ENCODE measurements at places on chromosomes 1 and 21.

DNA sequence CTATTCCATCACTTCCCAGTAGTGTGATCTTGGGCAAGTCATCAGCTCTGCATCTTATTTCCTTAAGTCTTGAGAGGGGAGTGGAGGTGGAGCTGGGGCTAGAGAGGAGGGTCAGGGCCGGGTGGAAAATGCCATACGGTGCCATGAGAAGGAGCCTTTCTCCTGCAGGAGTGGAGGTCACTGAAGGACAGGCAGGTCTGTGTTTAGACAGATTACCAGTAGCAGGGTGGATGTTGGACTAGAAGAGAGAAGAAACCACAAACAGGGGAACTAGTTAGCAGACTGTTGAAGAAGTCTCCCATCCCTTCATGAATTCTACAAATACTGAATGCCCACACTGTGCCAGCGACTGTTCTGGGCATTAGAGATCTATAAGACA lies 13.9 kb upstream of the CPT2 start:
- no peak for DNase-seq

DNA sequence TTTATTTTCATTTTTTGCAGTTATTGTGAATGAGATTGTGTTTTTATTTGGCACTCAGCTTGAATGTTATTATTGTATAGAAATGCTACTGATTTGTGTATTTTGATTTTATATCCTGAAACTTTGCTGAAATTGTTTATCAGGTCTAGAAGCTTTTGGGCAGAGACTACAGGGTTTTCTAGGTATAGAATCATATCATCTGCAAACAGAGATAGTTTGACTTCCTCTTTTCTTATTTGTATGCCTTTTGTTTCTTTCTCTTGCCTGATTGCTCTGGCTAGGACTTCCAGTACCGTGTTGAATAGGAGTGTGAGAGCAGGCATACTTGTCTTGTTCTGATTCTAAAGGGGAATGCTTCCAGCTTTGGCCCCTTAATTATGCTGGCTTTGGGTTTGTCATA lies 27.3 kb downstream of the ZNF691 start:
- no peak for DNase-seq

- DNase-seq, result no peak
These were observed 3.2 kb upstream of the NADK start for GRCh38 chr1:1781526-1781903.

GRCh38 chr21:24276204-24276603 lies 1331.1 kb downstream of the MRPL39 start:
- no peak for DNase-seq

DNA sequence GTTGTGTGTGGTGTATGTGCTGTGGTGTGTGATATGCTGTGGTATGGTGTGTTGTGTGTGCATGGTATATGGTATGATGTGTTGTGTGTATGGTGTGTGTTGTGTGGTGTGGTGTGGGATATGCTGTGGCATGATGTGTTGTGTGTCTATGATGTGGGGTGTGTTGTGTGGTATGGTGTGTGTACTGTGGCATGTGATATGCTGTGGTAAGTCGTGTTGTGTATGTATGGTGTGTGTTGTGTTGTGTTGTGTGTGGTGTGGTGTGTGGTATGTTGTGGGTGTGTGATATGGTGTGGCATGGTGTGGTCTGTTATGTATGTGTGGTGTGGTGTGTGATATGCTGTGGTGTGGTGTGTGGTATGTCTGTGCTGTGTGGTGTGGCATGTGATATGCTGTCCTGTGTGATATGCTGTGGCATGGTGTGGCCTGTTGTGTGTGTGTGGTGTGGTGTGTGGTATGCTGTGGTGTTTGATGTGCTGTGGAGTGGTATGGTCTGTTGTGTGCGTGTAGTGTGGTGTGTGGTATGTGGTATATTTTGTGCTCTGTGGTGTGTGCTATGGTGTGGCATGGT lies 318.0 kb downstream of the PTPRU start:
- DNase-seq, result no peak

GRCh38 chr1:113136476-113136875 lies 63.5 kb downstream of the LRIG2 start:
- no peak for DNase-seq

GRCh38 chr21:31659286-31659535 lies 282 bp upstream of the SOD1 start:
- DNase-seq, result no peak

Data from HL-60 (cell line).